Keratinocyte (primary cell): ENCODE measurements at places on chromosomes 7 and 10.

DNA sequence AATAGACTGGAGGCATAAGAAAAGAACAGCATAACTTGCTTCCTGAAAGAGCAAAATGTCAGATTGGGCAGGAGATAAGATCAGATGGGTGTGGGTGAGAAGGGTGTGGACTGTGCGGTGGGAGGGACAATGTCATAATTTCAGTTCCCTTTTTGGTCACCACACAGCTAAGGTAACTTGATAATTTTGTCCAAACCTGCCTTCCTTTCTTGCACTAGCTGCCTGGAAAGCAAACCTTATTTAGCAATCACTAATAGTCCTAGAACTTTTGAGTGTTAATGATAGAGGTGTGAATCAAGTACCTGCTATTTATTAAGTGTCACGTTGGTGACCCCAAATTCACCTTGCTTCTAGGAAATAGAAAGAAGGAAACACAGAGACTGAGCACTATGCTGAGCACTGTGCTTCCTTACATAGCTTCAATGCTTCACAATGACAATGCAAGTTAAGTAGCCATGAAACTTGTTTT is 72.4 kb upstream of the SP4 start:
- no peak for DNase-seq

GRCh38 chr7:135801045-135801693 is 52.6 kb upstream of the FAM180A start:
- DNase-seq: no peak

- DNase-seq: no peak
Observed at GRCh38 chr10:1272079-1272776, 216.0 kb downstream of the WDR37 start.

GRCh38 chr7:146412781-146413180 is 296.2 kb downstream of the CNTNAP2 start:
- no peak for DNase-seq

- DNase-seq: peak; percentile 19
Observed at GRCh38 chr10:30639946-30640786, 10.6 kb upstream of the LYZL2 start.

GRCh38 chr7:2658941-2659340 is 27.2 kb downstream of the TTYH3 start:
- DNase-seq: no peak

GRCh38 chr7:159147246-159147645 is 2.6 kb upstream of the VIPR2 start:
- DNase-seq: no peak

- no peak for DNase-seq
Observed at GRCh38 chr7:110051372-110051771, 1039.6 kb upstream of the LRRN3 start.

- DNase-seq: no peak
Observed at GRCh38 chr7:121390617-121391016, 5.5 kb downstream of the FAM3C start.

DNA sequence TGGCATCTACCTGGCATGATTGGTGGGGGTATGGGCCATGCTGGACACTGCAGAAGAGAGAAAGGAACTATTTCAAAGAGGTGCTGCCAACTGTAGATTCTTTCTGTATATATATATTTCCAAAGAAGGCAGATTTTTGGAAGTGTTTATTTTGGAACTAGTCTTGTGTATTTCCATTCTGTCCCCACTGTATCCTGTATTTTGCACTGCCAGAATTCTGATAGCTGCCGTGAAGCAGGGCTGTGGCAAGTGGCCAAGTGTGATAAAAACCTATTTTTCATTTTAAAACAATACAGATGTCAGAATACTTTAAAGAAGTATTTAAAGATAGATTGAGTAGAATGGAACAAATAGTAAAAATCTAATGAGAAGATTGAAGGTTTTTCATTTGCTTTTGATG is 17.1 kb downstream of the MCU start:
- no peak for DNase-seq

GRCh38 chr7:138063400-138063799 is 12.9 kb upstream of the AKR1D1 start:
- DNase-seq: no peak

DNA sequence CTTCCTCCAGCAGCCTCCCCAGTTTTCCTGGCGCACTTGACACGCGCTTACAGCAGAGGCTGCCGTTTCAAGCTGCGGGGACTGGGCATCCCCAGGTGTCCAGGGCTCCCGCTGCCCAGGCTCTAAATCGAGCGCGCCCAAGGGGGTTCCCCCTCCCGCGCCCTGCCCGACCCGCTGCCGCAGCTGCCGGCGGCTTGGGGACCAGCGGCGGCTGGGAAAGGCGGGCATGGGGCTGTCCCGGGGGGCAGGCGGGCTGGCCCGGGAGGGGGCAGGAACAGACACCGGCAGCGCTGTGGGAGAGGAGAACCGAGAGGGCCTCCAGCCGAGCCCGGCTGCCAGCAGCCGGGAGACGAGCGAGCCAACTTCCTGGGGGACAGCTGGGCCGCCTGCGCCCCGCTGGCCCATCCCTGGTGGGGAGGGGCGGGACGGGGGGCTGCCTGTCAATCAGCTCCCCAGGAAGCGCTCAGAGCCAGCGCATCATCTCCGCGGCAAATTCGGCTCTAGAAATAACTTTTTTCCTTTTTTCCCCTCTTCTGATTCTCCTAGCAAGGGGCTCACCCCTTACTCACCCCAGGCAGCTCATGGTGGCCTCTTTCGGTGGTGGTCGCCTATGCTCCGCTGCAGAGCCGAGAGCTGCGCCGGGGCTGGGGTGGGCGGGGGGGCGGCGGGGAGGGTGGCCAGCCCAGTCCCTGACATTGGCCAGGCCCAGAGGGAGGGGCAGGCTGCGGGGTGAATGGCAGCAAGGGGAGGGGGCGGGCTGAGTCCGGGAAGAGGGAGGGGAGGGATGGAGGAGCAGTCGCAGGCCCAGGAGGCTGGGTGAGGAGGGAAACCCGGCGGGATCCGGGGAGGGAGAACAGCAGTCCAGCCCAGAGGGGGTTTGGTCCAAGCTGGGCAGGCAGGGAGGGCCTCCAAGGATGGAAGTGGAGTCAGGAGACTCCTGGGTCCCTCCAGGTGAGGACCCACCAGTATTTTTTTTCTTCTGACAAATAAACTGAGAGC is 14.7 kb downstream of the GRID2IP start:
- no peak for DNase-seq

GRCh38 chr10:129605266-129605985 is 138.4 kb downstream of the MGMT start:
- DNase-seq: no peak

DNA sequence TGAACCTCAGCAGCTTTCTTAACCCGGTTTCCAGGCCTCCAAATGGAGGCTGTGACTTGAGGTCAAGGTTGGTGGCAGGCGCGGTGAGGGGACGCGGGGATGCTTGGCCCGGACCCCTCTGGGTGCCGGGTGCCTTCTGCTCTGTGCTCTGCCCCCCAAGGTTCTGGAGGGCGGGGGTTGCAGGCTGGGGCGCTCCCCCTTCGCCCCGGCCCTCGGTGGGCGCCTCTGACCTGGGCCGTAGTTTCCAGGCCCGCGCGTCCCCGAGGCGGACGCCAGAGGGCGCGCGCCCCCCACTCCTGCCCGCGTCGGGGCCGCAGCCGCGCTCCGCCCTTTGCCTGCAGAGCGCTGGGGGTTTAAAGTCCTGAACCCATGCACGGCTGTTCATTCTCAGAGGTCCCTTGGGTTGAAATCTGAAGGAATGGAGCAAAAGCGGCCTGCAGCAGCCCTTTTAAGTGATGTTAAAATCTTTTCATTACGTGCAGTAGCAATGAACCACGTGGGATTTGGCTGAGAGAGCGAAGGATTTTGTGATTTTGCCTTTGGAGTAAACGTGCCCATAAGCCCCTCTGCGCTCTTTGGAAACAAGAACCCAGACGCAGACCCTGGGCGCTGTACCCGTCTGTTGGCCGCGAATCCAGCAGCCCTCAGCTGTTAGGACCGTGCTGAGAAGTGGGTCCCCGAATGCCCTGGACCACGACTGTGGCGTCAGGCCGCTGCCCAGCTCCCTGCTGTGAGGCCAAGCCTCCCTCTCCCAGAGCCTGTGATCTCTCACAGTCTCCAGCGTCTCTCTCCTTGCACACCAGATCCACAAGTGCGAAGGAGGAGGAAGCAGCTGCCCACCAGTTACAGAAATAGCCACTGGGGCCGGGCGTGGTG is 135.0 kb downstream of the ACTR3B start:
- DNase-seq: no peak

DNA sequence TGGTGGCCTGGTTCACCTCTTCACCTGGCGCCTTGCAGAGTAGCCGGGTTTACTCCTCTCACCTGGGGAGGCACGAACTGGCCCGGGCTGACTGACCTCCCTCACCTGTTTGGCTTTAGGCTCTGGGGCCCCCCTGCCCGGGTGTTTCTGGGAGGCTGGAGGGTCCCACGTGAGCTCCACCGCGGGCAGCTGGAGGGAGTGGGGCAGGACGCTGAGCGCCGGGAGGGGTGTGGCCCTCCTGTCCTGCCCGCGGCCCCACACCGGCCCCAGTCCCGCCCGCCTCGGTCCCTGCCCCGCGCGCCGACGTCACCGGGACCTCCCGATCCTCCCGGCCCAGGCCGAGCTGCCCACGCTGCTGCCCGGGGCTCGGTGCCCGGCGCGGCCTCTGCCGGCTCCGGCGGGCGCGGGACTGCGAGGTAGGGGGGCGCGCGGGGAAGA is at the start of gene AMZ1:
TSS of gene AMZ1 (plus strand) at position 322 of the 438 bp plus-strand sequence. CDS start 12,250 bp downstream, outside the sequence.
- no peak for DNase-seq

DNA sequence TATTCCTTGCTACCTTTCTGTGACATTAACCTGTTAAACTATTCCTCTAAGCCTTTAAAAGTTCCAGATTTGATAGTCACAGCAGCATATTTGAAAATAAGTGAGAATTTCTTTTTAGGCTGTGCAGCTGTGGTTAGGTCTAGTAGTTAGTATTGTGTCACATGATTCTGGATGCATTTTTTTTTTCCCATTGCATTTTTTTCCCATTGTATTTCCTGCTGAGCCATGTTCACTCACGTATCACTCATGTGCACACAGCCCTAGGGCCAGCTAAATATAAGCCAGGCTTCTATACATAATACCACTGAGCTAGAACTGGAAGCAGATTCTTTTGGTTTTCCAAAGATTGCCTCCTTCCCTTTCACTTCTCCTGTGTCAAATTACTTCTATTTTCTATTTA is 37.4 kb downstream of the DNAJC9 start:
- no peak for DNase-seq

- no peak for DNase-seq
Observed at GRCh38 chr7:43669286-43670081, 59.8 kb downstream of the COA1 start.

GRCh38 chr7:44798649-44799305 is 2.3 kb downstream of the PPIA start:
- no peak for DNase-seq

GRCh38 chr10:84540617-84541288 is 212.4 kb downstream of the CCSER2 start:
- DNase-seq: no peak

- no peak for DNase-seq
Observed at GRCh38 chr7:136585954-136586670, 282.3 kb upstream of the CHRM2 start.

DNA sequence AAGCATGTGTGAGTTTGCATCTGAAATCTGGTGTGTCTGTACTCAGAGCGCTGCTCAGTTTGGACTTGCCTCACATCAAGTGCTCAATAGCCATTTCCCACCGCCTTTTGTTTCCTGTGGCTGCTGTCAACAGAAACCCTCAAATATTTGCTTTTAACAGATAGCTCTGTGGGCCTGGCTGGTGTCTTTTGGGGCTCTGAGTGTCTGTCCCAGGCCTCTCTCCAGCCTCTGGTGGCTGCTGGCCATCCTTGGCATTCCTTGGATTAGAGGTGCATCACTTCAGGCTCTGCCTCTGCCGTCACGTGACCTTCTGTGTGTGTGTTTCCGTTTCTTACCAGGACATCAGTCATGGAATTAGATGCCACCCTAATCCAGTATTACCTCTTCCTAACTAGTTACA is 9.3 kb downstream of the YKT6 start:
- no peak for DNase-seq

DNA sequence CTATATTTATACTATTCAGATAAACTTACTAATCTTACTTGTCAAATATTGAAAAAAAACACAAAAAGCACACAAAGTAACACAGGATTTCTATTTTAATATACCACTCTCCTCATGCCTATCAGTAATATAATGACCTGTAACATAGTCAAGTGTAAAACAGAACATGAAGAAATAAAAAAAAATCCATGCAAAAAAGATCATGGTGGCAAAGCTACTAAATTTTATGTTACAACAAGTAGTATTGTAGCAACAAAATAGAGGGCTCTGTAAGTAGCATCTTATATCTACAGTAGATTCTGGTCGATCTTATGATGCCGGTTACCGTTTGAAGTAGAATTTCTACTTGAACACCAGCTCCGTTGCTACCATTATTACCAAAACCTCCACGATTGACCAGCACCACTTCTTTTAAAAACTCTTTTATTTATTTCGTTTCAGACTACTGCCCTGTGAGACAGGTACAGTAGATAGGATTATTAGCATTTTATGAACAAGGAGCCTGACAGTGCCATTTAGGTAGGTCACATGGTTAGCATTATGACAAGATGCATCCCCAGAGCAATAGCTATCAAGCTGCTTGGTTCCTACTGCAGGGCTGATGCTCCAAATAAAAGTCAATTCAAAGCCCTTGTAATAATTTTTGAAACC is 2.1 kb downstream of the CPED1 start:
- DNase-seq: no peak

DNA sequence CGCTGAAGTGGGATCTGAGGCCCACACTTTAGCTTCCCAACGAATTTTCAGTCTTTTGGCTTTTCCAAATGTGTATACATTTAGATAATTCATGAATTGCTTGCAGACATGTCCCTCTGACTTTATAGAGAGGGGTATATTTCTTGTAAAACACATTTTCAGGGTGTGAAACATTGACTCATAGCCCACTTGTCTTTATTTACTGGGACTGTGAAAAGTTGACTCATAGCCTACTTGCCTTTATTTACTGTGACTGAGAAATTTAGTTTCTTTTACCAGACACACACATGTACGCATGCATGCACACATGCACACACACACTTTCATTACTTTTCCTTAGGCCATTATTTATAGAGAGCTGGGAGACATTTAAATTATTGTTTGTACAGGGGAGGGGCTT is 79.1 kb downstream of the VTI1A start:
- DNase-seq: no peak

DNA sequence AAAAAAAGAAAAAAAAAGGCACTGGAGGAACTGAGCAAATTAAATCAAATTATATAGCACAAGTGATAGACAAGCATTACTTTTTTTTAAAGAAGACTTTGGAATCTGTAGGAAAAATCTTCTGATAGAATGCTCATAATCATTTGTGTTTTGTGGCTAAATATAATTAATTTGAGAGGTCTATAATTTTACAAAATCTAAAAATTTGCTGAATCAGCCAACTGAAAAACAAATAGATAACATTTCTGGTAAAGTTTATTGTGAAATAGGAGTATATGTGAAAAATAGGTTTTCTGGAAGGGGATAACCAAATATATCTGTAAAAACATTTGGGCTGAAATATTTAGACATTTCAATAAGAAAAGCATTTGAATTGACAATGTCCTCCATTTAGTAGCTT is 844.9 kb upstream of the COBL start:
- no peak for DNase-seq

GRCh38 chr10:7243139-7243538 is 167.7 kb downstream of the SFMBT2 start:
- DNase-seq: no peak

GRCh38 chr10:31261511-31262311 is 57.3 kb upstream of the ZEB1 start:
- DNase-seq: no peak

GRCh38 chr10:68166871-68167585 is 57.7 kb downstream of the MYPN start:
- no peak for DNase-seq

- DNase-seq: no peak
Observed at GRCh38 chr10:113720386-113720785, 31.1 kb upstream of the PLEKHS1 start.
